ENCODE measurements at places on chromosomes 5 and 9.

DNA sequence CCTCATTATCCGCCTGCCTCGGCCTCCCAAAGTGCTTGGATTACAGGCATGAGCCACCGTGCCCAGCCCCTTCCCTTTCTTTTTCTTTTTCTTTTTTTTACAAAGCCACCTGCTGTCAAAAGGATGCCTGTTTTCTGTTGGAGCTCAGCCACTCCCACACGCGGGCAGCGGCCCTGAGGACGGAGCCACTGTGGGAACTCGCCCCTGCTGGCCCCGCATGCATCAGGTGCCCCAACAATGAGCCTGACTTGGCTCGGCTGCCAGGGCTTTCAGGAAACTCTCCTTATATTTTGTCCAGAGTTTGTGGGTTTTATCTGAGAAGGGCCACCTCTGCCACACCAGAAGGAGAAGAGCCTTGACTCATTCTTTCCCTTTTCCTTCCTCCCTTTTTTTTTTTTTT, 37.1 kb upstream of the LRRC14B start:
- DNase-seq = no peak

DNA sequence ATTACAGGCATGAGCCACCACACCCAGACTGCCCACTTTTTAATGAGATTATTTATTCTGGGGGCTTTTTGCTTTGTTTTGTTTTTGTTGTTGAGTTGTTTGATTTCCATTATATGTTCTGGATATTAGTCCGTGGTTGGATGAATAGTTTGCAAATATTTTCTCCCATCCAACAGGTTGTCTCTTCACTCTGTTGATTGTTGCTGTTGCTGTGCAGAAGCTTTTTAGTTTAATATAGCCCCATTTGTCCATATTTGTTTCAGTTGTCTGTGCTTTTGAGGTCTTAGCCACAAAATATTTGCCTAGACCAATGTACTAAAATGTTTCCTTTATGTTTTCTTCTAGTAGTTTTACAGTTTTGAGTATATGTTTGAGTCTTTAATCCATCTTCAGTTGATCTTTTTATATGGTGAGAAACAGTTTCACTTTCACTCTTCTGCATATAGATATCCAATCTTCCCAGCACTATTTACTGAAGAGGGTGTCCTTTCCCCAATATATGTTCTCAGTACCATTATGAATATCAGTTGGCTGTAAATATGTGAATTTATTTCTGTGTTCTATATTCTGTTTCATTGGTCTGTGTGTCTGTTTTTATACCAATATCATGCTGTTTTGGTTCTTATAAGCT, 30.2 kb upstream of the TBCA start:
- DNase-seq = no peak

DNA sequence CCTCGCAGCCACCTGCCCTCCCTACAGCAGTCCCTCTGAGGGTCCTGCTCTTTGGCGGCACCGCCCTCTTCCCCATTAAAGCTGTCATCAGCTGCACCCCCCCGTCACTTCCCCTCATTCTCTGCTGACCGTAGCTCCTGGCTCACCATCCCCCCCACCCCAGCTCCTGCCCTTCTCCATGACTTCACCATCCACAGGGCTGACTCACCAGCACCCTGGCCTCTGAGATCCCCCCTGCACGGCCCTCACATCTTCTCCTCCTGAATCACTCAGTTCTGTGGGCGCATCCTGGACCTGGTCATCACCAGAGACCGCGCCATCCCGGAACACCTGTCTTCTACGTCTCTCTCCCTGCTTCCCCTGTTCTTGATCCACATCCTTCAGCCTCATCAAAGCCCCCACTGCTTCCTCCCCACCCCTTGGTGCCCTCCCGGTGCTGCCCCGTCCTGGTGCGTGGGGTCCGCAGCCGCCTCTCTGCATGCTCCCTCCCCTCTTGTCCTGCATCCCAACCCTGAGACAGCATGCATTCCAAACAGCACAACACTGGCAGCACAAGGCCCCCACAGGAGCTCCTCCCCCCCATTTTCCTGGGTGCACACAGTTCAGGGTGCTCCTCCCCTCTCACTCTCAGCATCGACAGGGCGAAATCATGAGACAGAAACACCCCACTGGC, 12.9 kb downstream of the FLT4 start:
- no peak for DNase-seq

DNA sequence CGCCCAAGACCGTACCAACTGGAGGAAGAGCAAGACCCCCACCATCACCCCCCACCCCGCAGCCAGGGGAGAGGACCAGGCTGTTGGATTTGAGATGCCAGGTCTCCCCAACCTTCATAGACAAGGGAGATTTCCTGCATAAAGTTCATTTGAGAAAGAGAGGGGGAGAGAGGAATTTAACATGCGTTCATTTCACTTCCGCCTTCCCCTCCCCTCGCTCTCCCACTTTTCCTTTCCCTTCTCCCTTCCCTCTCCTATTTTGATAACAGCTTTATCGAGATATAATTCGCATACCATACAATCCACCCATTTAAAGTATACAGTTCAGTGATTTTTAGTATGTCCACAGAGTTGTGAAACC, 4.2 kb upstream of the NKX2-5 start:
- DNase-seq = no peak

DNA sequence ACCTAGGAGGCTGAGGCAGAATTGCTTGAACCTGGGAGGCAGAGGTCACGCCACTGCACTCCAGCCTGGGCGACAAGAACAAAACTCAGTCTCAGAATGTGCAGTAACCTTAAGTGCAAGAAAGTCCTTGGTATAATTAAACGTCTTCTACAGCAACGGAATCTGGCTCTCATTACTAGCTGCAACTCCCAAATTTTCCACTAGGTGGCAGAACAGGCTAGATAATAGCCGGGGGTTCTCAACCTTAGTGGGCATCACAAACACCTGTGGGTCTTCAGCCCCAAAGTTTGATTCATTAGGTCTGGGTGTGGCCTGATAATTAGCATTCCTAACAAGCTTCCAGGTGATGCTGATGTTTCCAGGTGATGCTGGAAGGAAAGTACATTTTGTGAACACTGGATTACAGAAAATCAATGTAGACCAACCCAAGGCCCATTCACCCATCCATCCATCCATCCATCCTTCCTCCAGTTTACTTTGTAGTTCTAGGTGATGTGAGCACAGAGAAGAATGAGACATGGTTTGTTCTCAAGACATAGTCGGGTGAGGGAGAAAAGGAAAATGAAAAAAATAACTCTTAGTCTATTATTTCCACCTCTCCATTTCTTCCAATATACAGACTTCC, 37.3 kb downstream of the FBXW2 start:
- DNase-seq = peak; percentile 54

DNA sequence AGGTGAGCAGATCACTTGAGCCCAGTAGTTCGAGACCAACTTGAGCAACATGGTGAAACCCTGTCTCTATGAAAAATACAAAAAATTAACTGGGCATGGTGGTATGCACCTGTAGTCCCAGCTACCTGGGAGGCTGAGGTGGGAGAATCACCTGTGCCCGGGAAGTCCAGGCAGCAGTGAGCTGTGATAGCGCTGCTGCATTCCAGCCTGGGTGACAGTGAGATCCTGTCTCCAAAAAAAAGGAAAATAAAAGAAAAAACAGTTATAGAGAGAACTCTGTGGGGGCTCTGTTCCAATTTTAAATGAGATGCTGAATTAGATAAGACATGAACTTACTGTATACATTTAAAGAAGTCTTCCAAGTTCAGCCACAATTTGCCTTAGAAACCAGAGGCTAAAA, 44.2 kb downstream of the SLC38A9 start:
- no peak for DNase-seq

GRCh38 chr9:133133681-133134387, 12.8 kb upstream of the RALGDS start:
- peak; percentile 92 for DNase-seq

GRCh38 chr9:113475031-113475430, 11.5 kb downstream of the RGS3 start:
- DNase-seq = no peak

DNA sequence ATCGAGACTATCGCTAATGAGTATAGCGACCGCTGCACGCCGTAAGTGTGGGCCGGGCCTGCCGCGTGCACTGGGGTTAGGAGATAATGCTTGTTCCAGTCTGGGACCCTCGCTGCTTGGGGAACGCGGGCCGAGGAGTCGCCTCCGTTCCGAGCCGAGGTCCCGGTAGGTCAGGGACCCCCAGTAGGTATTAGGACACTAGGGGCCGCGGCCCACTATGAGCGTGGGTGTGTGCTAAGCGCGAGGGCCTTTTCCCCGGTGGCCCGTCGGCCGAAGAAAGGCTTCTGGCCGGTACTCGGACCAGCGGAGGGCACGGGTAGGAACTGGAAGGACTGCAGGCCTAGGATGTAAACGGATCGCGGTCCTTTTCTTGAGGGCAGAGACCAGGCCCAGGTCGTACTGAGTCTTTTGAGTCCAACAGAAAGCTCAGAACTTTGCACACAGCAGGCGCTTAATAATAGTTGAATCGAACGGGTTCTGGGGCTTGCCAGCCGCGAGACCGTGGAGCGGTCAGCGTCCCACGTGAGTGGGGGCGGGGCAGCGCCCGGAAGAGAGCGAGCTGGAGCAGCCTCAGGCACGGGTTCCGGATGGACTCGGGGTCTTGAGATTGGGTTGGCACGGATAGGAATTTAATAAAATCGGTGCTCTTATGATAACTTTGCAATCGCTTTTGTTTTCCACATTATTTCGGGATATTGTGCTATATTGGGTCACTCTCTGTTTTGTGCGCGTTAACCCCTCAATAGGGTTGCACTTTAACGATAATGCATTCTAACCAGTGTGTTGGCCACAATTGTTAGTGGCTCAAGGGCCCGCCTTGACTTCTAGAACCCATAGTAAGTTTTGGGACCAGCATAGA, 733 bp downstream of the HSPA4 start:
- DNase-seq = peak; percentile 73

DNA sequence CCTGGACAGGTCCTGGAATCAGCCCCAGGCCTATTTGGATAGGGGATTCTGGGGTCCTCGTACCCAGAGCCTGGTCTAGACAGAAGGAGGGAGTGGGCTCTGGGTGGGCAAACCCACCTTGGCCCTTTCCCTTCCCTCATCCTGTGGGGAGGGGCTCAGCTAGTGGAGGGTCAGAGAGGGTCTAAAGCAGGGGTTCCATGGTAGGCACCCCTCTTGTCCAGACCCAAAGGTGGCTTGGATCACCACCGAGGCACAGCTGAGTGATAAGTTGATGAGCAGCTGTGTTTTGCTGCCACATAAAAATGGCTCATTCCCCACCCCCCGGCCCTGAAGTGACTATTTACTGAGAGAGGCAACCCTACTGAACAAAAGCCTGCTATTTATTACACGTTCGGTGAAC, 53.8 kb upstream of the KCNMB1 start:
- DNase-seq = no peak

DNA sequence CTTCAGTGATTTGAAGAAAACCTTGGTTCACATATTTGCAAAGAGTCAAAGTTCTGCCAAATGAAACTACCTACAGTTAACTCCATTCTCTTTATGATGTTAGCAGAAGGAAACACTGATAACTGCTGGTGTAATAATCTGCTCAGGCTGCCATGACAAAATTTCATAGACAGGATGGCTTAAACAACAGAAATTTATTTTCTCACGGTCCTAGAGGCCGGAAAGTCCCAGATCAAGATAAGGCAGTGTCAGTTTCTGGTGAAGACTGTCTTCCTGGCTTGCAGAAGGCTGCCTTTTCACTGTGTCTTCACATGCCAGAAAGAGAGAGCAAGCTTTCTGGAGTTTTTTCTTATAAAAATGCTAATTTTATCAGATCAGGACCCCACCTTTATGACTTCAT, 102.4 kb upstream of the PARP8 start:
- DNase-seq = no peak

- no peak for DNase-seq
These were observed 324.5 kb downstream of the SLIT3 start for GRCh38 chr5:168976311-168976970.

- DNase-seq = no peak
These were observed 217.6 kb upstream of the PIK3R1 start for GRCh38 chr5:67997892-67998457.

DNA sequence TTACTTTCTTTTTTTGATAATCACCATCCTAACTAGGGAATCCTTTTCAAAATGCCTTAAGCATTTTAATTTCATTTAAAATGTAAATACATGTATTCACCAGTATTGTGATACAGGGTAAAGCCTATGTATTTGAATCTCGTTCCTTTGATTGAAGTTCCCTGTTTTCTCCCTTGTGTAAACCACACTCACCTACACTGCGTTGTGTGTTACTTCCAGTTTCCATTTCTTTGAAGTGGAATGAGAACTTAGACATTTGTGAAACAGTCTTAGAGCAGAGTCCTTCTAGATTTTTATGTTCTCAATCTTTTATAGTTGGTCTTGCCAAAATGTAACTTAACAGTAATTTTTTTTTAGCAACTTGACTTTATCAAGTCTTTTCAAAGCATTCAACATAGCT, 101.4 kb downstream of the ZNF462 start:
- no peak for DNase-seq

DNA sequence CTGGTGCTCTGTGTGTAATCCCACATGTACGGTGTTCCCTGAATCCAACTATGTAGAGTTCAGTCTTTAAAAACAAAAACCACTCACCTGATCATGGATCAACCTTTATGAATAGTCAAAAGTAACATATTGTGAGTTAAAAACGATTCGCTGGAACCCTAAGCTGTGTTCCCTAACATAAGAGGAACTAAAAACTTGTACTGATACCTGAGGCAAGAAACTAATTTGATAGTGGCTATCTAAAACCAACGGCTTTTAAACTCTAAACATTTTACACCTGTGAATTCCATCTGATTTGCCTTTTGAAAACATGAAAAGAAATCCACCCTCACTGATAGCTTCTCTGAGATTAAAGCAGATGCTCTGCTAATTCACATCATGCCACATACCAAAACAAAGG, 101.5 kb downstream of the DEPDC1B start:
- DNase-seq = no peak

GRCh38 chr9:68476847-68477246, 63.8 kb downstream of the TMEM252 start:
- no peak for DNase-seq

DNA sequence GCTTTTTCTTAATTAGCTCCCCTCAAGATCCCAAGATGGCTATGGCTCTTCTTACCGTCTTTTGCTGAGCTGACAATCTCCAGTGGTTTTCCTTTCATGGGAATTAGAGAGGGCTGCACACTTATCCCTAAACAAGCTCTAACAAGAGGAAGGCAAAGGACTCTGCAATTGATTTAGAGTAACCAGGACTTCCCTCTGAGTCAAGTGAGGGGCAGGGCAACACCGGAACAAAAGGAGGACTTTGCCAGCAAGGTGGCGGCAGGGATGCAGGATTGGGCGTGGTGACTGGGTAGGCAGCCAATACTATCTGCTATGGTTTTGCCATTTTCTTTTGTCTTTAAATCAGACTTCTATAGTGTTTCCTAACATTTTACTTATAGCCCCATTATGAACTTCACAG, 9.8 kb downstream of the SLC44A1 start:
- DNase-seq = no peak

DNA sequence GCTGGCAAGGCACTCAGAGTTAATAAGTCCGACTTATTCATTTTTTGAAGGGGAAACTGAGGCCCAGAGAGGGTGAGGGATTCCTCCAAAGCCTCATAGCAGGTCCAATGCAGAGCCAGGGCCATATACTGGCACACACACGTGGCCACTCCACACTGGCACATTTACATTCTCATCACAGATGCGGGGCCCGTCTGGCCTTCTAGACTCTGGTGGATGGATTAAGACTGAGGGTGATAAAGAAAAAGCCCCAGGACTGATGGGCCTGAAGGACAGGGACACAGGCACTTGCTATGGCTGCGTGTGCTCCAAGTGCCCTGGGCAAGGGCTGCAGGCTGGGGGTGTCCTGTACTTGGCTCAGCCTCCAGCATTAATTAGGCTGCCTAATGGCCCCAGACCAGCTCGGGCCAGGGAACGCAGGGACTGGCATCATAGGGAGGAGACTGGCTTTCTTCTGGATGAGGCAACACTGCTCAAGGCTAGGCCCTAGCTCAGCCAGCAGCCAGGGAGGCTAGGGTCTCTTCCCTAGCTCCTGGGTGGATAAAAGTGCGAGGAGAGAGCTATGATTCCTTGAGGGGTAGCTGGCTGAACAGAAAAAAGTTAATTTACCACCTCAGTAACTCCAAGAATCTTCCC, 28.5 kb upstream of the CSF1R start:
- DNase-seq = no peak

Data from stimulated activated CD4-positive, alpha-beta T cell treated with anti-CD3 and anti-CD28 coated beads, Interleukin-1b, Interleukin-23, amount 100 ng/mL, for 48 hours (primary cell).